Activated T-helper 17 cell treated with anti-CD3 and anti-CD28 coated beads, Interleukin-2, amount 50 U/mL, for 72 hours (primary cell): ENCODE measurements at places on chromosomes 1 and 21.

DNA sequence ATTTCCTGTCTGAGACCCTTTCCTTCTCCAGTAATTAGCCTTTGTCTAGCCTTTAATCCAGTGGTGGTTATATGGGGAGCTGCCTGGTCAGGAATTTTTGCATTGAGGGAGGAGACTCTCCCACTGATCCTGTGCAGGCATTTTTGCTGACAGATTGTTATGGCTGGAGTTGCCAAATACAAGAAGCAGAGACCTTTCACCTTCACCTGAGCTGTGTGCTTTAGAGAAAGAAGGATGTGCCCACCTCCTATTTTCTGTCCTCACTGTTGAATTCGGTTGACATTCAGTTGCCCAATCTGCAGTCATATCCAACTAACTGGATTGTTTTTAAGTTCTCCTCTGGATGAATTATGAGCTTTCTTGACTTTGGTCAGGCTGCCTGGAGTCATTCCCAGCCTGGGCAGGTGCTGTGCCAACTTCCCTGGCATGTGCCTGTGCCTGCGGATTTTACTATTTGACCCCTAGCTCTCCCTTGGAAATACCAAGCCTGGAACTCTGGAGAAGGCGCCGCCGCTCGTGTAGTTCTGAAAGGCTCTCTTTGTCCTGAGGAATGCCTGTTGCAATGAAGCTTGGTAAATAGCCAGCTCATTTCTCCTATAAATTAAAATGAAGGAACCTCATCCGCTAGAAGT lies 143.9 kb downstream of the NOS1AP start:
- H3K4me1 ChIP-seq = no peaks in the 10 kb centered on the region
- H3K27ac ChIP-seq = no peak overlapping the region
- no peak for ATAC-seq
- H3K4me3 ChIP-seq = no peak overlapping the region
- peaks cover 16% of the 10 kb centered on the region for H3K27me3 ChIP-seq

- H3K36me3 ChIP-seq = no peaks in the 10 kb centered on the region
- no peaks in the 10 kb centered on the region for H3K27me3 ChIP-seq
- peak; percentile 92 for ATAC-seq
- peaks cover 20% of the 10 kb centered on the region for H3K4me1 ChIP-seq
Measured at GRCh38 chr1:194289569-194290266, 1103.3 kb upstream of the B3GALT2 start.

GRCh38 chr1:63709267-63709828 lies 64.5 kb upstream of the ROR1 start:
- H3K27ac ChIP-seq = no peak overlapping the region
- ATAC-seq = no peak
- H3K27me3 ChIP-seq = peaks cover 26% of the 10 kb centered on the region
- H3K36me3 ChIP-seq = no peaks in the 10 kb centered on the region

GRCh38 chr21:25912402-25912746 lies 177.6 kb downstream of the GABPA start:
- H3K4me1 ChIP-seq = peaks cover 4% of the 10 kb centered on the region
- no peaks in the 10 kb centered on the region for H3K27me3 ChIP-seq
- ATAC-seq = no peak
- no peak overlapping the region for H3K4me3 ChIP-seq
- no peaks in the 10 kb centered on the region for H3K36me3 ChIP-seq

DNA sequence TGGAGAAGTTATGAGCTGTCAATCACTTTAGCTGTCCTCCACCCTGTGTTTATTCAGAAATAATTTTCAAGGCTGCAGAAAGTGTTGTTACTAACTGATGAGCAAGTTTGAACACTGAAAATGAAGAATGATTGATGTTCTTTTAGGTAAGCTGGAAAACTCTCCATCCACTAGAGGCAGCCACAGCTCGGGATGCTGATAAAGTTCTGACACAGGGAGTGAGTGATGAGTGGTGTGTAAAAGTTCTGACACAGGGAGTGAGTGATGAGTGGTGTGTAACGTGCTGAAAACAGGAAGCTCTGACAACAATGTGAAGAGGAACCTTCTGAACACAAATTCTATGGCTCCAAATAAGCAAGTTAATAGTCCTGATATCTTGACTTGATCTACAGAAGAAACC lies 197.5 kb upstream of the PTBP2 start:
- no peaks in the 10 kb centered on the region for H3K36me3 ChIP-seq
- H3K4me1 ChIP-seq = no peaks in the 10 kb centered on the region
- no peak for ATAC-seq
- H3K27ac ChIP-seq = no peak overlapping the region

DNA sequence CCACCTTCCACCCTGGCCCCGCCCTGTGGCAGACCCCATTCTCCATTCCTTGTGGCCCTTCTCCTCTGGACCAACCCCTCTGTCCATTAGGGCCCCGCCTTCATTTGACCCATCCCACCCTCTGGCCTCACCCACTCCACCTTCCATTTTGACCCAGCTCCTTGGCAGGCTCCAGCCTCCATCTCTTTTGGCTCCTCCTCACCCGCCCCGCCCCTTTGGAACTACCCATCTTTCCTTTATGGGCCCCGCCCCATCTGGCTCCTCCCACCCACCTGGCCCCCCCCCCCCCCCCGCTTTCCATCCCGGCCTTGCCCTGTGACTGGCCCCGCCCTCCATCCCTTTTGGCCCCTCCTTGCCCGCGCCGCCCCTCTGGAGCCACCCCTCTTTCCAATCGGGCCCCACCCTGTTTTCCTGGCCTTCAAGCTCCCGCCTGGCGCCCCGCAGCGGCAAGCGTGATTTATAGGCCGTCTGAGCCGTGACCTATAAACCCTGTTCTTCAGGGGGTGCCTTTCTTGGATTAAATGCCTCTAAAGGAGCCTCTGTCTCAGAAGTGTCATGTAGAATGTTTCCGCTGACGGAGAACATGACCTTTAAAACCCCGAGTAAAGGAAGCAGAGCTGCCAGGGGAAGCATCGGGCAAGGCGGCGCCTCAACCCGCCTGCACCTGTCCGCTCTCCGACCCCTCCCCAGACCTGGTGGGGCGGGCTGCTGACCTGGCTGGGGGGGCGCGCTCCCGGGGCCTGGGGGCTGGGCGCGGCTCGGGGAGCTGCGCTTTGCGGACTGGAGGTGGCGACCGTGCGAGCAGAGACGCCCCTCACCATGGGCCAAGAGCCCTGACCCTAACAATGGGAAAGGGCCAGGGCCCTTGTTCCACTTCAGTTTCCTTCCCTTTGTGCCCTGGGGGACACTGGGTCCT lies 178.0 kb downstream of the CAMTA1 start:
- peak; percentile 55 for ATAC-seq
- peaks cover 4% of the 10 kb centered on the region for H3K4me1 ChIP-seq
- peak overlapping the region; percentile 59 for H3K4me3 ChIP-seq
- no peaks in the 10 kb centered on the region for H3K36me3 ChIP-seq
- no peak overlapping the region for H3K27ac ChIP-seq
- H3K27me3 ChIP-seq = peaks cover 47% of the 10 kb centered on the region

- peak overlapping the region; percentile 78 for H3K4me3 ChIP-seq
- H3K27me3 ChIP-seq = peaks cover 3% of the 10 kb centered on the region
- H3K27ac ChIP-seq = peak overlapping the region; percentile 80
- H3K36me3 ChIP-seq = no peaks in the 10 kb centered on the region
Measured at GRCh38 chr1:165424454-165425216, 20.3 kb downstream of the RXRG start.

- peaks cover 6% of the 10 kb centered on the region for H3K4me1 ChIP-seq
- peaks cover 6% of the 10 kb centered on the region for H3K27me3 ChIP-seq
- no peaks in the 10 kb centered on the region for H3K36me3 ChIP-seq
- H3K27ac ChIP-seq = no peak overlapping the region
- ATAC-seq = no peak
Measured at GRCh38 chr1:10900691-10901090, 104.2 kb upstream of the CASZ1 start.

GRCh38 chr1:223831755-223832636 lies 13.8 kb downstream of the TP53BP2 start:
- ATAC-seq = peak; percentile 69
- no peaks in the 10 kb centered on the region for H3K27me3 ChIP-seq
- no peak overlapping the region for H3K4me3 ChIP-seq
- H3K4me1 ChIP-seq = peaks cover 16% of the 10 kb centered on the region

DNA sequence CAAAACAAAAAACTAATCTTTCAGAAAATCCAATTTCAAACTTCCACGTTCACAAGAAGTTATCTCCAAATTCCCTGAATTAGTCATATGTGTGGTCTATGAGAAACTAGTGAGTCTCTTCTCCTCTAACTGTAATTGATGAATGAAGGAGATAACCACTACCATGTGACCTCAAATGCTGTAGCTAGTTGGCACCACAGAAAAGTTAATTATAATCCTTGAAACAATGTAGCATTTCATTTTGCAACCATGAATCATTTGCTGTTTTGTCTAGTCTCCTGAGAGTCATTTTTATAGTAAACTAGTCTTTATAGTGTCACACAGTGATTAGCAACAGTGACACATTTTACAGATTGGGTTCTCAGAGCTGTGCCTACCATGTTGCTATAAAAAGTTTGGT lies 287.5 kb downstream of the LRRIQ3 start:
- no peak overlapping the region for H3K27ac ChIP-seq
- no peak for ATAC-seq
- no peak overlapping the region for H3K4me3 ChIP-seq
- H3K27me3 ChIP-seq = peaks cover 4% of the 10 kb centered on the region
- no peaks in the 10 kb centered on the region for H3K36me3 ChIP-seq

DNA sequence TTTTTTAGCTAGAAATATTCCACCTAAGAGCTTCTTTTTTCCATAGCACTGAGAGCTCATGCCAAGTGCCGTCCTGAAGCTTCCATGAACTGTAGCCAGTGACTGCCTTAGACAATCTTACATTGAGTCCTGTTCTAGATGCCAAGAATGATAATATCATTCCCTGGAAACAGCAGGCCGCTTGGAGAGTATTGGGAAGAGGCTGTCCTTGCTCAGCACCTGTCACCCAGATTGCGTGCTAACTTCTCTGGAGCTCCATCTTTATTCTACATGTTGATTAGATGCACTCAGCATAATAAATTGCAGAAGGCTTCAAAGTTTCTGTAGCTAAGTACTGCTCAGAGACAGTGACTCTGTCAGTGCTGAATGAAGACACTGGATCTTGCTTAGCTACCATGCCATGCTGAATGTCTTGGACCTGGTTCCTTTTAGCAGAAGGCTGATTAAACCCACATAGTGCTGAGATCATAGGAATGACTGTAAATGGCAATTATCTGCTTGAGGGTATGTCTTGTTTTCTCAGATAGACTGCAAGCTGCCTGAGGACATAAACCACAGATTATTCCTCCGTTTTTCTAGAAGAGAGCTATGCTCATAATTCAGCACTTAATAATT lies 83.1 kb upstream of the IRF2BP2 start:
- no peaks in the 10 kb centered on the region for H3K36me3 ChIP-seq
- H3K4me3 ChIP-seq = no peak overlapping the region
- H3K27ac ChIP-seq = no peak overlapping the region
- no peaks in the 10 kb centered on the region for H3K27me3 ChIP-seq
- no peak for ATAC-seq

DNA sequence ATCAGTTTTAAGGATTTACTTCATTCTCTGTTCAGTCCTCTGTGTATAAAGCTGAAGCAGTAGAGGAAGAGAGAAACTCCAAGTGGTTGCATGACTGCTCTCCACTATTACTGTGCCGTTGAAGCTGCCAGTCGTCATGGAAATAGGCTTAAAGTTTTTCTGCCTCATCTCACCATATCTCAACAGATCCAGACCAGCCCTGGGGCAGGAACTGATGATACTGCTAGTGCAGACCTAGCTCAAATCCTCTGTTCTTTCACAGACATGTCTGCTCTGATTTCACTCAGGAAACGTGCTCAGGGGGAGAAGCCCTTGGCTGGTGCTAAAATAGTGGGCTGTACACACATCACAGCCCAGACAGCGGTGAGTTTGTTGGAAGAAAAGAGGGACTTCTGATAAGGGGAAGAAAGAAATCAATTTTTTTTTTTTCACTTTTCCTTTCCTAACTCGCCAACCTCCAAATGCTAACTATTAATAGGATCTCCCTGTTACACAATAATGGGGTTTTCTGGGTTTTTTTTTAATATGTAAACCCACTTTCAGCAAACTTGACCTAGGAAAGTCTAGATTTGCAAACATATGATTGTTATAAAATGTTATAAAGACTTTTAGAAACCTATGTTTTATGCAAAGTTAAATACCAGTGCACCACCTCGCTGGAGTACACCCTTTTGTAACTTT lies 22.2 kb upstream of the STRIP1 start:
- H3K4me1 ChIP-seq = no peaks in the 10 kb centered on the region
- no peak overlapping the region for H3K27ac ChIP-seq
- H3K4me3 ChIP-seq = no peak overlapping the region
- peaks cover 86% of the 10 kb centered on the region for H3K36me3 ChIP-seq

GRCh38 chr1:48581270-48581669 lies 109.3 kb upstream of the SPATA6 start:
- no peak for ATAC-seq
- H3K4me1 ChIP-seq = no peaks in the 10 kb centered on the region
- no peak overlapping the region for H3K4me3 ChIP-seq

- no peak for ATAC-seq
- no peaks in the 10 kb centered on the region for H3K36me3 ChIP-seq
- H3K27ac ChIP-seq = no peak overlapping the region
- no peaks in the 10 kb centered on the region for H3K4me1 ChIP-seq
- H3K4me3 ChIP-seq = no peak overlapping the region
- no peaks in the 10 kb centered on the region for H3K27me3 ChIP-seq
Measured at GRCh38 chr1:151377150-151377884, 4.8 kb upstream of the SELENBP1 start.

GRCh38 chr1:239817276-239817675 lies 274.4 kb upstream of the FMN2 start:
- H3K27ac ChIP-seq = peak overlapping the region; percentile 68
- ATAC-seq = no peak
- peaks cover 17% of the 10 kb centered on the region for H3K4me1 ChIP-seq
- H3K36me3 ChIP-seq = no peaks in the 10 kb centered on the region
- H3K4me3 ChIP-seq = no peak overlapping the region

DNA sequence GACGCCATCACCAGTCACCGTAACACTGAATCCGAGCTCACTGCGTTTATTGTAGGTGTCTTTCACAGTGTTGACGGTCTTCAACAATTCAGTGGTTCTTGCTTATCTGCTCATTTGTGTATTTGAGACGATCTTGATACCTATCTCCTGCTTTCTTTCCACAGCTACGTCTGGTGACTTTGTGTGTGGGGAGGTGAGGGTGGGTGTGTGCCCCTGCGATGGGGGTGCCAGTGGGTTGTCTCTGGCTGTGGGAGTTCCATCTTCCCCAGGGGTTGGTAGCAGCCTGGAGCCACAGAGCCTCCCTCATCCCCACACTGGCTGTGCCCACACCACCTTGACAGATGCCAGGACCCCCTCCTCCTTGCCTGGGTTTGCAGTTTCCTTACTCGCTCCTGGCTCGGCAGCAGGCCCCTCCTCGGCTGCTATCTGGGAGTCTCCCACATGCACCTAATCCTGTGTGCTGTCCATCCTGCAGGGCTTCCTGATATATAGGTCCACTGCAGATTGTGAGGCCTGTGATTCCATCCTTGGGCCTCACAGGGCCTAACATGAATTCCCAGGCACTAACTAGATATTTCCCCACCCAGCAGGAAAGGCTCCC lies 6.3 kb upstream of the PARP1 start:
- no peaks in the 10 kb centered on the region for H3K4me1 ChIP-seq
- no peaks in the 10 kb centered on the region for H3K36me3 ChIP-seq
- H3K4me3 ChIP-seq = no peak overlapping the region
- ATAC-seq = no peak
- no peaks in the 10 kb centered on the region for H3K27me3 ChIP-seq

- no peaks in the 10 kb centered on the region for H3K4me1 ChIP-seq
- no peak overlapping the region for H3K27ac ChIP-seq
- H3K4me3 ChIP-seq = no peak overlapping the region
- no peaks in the 10 kb centered on the region for H3K27me3 ChIP-seq
- no peak for ATAC-seq
- H3K36me3 ChIP-seq = no peaks in the 10 kb centered on the region
Measured at GRCh38 chr1:24765308-24765988, 20.2 kb downstream of the CLIC4 start.

- no peak overlapping the region for H3K4me3 ChIP-seq
- no peaks in the 10 kb centered on the region for H3K4me1 ChIP-seq
- H3K36me3 ChIP-seq = no peaks in the 10 kb centered on the region
- peaks cover 7% of the 10 kb centered on the region for H3K27me3 ChIP-seq
- no peak for ATAC-seq
Measured at GRCh38 chr1:51907079-51907702, 28.7 kb upstream of the NRDC start.
